ENCODE measurements at places on chromosomes 13 and 19.

DNA sequence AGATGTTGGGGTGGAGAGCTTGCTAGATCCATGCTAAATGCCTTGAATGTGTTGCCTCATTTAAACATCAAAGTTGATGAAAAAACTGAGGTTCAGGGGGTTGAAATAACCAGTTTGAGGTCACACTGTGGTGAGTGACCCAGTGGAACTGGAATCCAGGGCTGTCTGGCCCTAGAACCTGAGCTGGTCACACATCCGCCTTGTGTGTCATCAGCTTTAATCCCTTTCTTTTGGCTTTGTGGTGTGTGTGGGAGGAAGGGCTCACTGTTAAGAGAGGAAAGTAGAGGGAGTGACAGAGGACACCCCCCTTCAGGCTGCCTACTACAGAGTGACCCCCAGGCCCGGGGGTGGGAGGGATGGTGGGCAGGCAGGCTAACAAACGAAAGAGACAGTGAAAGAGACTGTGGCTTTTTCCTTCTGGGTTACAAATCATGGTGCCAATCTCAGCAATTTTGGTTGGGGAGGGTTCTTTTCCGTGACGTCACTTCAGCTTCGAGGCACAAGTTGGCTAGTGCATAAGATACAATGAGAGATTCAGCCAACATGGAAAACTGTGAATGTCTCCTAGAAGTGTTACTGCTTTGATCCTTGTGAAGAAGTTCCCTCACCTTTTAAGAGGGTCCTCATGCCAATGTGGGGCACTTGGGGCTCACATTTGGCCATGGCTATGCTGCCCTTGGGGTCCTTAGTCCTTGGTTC is 164.9 kb downstream of the DLEU7 start:
- DNase-seq: no peak

DNA sequence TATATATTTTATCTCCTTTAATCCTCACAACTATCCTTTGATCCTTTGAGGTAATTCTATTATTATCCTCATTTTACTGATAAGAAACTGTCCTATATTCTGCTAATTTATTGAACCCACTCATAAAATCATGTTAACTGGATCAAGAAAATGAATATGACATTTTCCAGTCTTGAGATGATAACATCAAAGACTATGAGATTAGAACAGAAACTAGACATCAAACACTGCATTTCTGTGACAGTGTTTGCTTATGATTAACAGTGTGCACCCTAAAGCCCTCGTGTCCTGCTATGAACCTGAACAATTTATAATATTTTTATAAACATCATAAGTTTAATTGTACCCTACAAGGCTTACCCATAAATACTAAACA is 96.3 kb downstream of the TBC1D4 start:
- no peak for DNase-seq

DNA sequence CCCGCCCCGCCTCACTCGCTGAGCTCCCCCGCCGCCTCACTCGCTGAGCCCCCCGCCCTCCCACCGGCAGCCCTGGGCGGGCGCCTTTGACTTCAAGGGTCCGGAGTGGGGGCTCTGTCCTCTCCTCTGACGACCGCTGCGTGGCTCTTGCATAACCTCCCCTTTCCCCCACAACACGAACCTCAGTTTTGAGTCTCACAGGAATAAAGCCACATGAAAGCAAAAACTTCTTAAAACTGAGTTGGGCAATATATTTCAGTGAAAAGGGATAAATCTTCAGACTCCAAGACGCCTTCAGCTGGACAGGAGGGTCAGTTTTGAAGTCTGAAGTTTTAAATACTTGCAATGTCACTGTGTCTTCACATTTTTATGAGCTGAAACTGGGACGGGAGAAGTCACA is 70.6 kb upstream of the C13orf46 start:
- no peak for DNase-seq

DNA sequence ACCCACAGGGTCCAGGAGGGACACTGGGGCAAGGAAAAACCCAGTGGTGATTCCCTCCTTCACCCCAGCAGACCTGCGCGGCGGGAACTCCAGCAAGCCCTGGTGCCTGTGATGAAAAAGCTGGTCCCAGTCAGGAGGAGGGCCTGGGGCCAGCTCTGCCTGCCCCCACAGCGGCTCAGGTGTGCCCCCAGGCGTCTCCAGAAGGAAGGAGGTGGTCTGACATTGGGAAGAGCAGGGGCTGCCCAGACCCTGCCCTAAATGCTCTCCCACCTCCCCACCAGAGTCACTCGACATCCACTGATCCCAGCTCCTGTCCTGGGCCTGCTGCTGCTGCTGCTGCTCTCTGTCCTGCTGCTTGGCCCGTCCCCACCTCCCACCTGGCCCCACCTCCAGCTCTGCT is 6.2 kb downstream of the PTH2 start:
- DNase-seq: no peak

GRCh38 chr13:37382146-37382545 is 216.4 kb downstream of the POSTN start:
- no peak for DNase-seq

- no peak for DNase-seq
Measured at GRCh38 chr13:23673354-23673753, 103.1 kb downstream of the TNFRSF19 start.

GRCh38 chr13:74325106-74325505 is 190.9 kb upstream of the KLF12 start:
- DNase-seq: no peak

- peak; percentile 62 for DNase-seq
Measured at GRCh38 chr19:5987077-5987818, 9.3 kb upstream of the RANBP3 start.

GRCh38 chr19:49488046-49488862 is 846 bp downstream of the RPL13A start:
- no peak for DNase-seq

DNA sequence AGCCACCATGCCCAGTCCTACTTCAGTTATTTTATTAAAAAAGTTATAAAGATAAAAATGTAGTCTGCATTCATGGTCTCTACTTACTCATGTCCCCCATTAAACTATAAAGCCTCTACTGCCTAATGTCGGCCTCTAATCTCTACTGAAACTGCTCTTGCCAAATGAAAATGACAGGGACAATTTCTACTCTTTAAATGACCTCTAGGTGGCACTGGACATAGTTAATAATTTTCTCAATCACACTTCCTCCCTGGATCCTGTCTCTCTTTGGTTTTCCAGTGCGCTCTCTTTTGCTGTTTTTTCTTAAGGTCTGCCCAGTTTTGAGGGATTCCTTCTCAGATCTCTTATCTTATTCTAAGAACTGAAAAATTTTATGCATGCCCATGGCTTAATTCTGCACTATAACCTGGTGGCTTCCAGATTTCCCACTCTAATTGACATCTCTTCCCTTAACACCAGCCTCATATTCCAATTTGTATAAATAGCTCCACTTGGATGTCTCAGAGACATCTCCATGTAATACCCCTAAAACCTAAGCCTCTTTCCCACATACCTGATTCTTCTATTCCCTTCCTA is 54.3 kb downstream of the MTMR6 start:
- DNase-seq: no peak
